ENCODE measurements at places on chromosomes 12 and 14.

DNA sequence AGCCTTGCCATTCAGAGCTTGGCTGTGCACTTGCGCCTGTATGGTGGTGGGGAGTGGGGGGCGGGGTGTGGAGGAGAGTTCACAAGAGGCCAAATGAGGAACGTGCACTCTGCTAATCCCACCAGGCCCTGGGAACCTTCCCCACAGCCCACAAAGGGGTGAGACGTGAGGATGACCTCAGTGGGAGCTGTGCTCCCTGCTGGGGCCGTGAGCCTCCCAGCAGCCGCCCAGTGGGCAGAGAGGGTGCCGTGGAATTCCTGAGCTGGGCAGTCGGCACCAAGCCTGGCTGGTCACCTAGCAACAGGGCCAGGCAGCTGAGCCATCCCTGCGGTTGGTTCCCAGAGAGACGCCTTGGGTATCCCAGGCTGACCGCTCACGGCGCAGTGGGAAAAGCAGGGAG lies 53.7 kb downstream of the CCNK start:
- no peak for DNase-seq

DNA sequence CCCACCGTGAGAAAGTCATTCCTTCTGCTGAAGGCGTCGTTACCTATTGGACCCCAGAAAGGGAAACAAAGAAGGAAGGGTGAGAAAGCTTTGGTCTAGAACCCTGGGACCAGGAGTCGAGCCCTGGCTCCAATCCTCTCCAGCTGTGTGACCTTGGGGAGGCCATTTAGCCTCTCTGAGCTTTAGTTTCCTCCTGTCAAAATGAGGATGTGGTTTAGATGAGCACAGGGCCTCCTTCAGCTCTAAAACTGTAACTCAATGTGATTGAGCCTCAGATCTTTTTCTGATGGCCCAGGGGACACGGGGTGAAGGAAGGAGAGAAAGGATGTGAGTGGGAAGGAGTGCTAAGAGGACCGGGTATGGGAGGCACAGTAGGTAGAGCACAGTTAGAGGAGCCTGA lies 7.7 kb downstream of the JDP2 start:
- no peak for DNase-seq

DNA sequence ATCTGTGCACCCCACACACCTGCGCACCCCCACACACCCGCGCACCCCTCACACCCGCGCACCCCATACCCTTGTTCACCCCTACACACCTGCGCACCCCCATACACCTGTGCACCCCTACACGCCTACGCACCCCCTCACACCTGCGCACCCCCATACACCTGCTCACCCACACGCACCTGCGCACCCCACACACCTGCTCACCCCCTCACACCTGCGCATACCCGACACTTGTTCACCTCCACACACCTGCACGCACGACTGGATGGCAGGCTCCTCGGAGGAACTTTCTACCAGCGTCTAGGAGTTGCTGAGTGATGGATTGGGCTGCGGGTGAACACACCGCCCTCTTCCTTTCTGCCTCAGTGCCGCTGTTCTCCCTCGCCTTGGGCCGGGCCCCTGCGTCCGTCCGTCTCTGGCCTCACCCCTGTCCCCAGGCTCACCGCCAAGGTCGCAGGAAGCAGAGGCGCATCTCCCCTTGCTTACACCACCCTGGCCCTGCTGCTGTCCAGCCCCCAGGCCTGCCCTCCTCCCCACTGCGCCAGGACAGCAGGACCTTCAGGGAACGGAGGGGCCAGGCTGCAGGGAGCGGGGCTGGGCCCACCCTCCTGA lies 20.7 kb upstream of the TMEM106C start:
- DNase-seq = no peak

- DNase-seq = no peak
Observed at GRCh38 chr12:77070382-77070781, 5.0 kb upstream of the E2F7 start.

DNA sequence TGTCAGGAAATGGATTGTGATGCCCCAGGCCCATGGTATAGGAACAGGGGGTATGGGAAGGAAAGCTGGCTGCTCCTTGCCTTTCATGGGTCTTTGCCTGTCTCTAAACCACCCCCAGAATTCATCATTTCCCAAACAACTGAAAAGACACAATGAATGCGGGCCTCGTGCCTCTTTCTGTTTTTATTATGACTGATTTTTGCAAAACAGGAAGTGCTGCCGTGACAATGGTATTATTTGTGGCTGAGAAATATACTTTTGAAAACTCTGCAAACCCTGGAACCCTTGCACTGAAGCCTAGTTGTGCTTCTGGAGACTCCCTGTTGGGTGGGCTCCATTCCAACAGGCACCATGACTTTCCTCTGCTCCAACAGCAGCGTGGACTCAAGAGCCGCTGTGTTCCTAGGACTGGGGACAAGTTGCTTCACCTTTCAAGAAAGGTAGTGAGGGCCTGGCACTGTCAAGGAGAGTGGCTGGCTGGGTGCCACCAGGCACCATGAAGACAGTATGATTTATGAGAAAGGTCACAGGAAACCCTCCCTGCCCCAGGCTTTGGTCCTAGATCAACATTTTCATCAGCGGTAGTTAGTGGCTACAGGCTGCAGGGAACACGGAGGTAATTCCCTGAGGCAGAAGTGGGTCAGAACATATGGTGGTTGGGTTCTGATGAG lies 4.8 kb upstream of the DGLUCY start:
- no peak for DNase-seq

- DNase-seq = no peak
Observed at GRCh38 chr14:94340533-94340932, 17.4 kb upstream of the SERPINA6 start.

DNA sequence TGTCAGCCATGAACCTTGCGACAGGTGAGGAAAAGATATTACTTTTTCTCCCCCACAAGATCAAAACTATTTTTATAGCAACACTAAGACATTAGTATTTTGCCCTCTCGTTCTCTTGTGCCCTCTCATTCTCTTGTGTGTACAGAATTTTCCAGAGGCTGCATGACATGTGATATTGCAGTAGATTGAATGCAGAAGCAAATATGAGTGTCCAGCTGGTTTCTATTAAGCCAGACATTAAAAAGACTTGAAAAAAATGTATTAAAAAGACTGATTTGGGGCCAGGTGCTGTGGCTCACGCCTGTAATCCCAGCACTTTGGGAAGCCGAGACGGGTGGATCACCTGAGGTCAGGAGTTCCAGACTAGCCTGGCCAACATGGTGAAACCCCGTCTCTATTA lies 63.7 kb upstream of the ZFP36L1 start:
- no peak for DNase-seq

DNA sequence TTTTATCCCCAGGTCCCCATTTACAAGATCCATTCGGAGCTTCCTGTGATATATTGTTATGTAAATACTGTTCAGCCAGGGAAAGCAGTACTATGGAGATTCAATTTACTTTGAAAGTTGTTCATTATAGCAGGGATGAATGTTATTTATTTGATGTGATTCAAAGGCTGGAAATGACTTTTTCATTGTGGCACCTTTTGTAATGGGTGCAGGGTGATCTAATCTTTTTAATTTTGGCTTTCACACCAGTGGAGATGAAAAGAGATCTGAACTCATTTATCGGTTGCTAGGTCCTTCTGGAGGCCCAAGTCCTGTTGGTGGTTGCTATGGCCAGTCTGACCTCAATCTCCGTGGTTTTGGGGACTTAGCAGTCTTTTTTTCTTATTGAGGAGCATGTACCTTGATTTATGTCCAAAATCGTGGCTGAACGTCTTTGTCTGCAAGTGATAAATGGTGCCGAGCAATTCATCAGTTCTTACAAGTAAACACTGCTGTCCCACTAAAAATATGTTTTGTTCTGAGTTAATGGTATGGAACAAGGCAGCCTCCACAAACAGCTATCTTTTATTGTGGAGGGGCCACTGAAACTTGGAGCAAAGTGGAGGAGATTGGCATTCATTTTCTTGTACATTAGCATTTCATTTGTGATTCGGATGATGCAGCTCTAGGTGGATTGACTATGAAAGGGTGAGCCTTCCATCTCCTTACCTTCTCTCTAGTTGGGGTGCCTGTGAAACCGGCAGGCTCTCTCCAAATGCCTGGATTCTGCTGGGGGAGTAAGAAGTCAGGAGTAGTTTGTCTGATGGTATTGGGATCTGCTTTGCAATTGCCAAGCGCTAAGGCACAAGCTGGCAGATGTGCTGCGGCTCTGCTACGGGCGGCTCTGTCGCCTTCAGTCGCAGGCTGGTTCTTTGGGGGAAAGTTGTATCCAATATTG lies 2.0 kb downstream of the RMST start:
- DNase-seq = no peak

- no peak for DNase-seq
Observed at GRCh38 chr12:9944391-9944790, 12.2 kb upstream of the CLEC2A start.

- no peak for DNase-seq
Observed at GRCh38 chr14:85291731-85292130, 238.2 kb upstream of the FLRT2 start.

GRCh38 chr12:26226629-26227360 lies 31.4 kb downstream of the SSPN start:
- DNase-seq = no peak

- DNase-seq = no peak
Observed at GRCh38 chr14:90556012-90556477, 159.2 kb downstream of the CALM1 start.

DNA sequence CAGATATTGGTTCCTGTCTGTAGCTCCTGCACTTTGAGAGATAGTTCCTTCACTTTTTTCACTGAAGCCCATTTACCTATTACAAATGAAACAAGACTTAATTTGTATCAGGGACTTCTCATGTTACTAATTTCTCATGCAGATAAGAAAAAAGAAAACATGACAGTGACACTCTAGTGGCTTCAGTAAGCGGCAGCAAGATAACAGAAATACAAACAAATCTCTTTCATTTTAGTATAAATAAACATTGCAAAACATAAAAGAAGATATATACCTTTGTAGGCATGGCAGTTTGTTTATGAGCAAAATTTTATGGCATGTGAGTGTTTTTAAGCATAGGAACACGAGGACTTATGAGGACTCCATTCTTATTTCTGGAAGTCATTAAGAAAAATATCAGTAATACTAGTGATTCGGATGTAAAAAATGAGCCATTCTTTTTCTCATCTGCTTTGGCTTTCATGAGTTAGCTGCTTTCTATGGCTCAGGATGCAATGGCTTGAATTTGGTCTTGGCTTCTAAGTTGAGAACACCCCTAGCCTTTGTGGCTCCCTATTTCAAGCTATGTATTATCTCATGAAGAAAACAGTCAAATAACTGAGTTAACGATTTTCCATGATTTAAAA lies 310.1 kb upstream of the RGS6 start:
- no peak for DNase-seq

GRCh38 chr12:1234073-1234472 lies 243.1 kb downstream of the ERC1 start:
- no peak for DNase-seq

DNA sequence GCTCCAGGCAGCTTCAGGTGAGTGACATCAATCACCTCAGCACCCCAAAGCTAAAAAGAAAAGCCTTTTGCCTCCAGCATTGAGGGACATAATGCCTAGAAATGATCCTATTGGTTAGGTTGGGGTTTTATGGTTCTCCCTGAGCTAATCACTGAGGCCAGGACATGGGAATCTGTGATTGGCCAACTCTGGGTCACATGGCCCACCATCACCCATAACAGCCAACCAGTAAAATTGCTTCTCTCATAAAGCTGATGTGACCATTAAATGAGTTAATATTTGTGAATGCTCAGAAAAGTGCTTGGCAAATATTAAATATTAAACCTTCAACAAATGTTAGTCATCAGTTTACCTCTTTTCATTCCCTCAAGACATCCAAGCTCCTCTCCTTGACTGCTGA lies 60.2 kb downstream of the TBX3 start:
- DNase-seq = no peak

DNA sequence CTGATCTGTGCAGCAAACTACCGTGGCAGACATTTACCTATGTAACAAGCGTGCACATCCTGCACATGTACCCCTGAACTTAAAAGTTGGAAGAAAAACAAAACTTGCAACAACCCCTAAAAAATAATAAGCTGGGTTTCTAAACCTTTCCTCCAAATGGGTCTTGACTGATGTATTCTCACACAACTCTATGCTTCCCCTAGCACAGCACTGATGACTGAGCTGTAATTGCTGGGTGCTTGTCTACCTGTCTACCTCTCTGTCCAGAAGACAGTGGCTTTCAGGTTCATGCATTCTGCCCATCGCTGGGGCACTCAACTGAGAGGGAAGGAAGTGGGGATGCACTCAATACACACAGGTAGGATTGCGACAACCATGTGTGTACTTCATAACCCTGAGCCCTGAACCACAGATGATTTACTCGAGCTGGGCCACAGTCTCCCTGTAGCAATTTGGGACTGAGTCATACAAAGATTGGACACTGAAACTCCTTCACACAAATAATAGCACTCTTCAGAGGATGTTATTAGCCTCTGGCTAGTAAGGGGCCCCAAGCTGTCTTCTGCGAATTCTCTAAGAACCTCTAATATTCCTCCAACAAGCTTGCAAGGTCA lies 44.8 kb upstream of the TMPO start:
- peak; percentile 53 for DNase-seq

DNA sequence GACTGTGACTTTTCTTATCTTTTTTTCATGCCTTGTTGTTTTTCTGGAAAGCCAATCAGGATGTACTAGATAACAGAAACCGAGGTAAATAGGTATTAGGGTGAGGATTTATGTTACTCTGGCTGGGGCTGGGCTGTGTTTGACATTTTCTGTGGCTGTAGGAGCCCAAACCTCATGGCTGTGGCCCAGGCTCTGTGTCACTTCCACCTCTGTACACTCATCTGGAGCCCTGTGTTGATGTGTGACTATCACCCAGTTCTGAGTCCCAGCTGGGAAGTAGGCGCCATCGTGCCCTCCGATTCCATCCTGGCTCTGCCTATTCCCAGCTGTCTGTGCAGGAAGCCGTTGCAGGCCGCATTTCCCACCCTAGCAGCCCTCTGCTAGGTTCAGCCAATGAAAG lies 1.6 kb upstream of the HHIPL1 start:
- no peak for DNase-seq

GRCh38 chr12:28082096-28082495 lies 108.2 kb upstream of the CCDC91 start:
- DNase-seq = no peak

GRCh38 chr14:43260056-43260455 lies 1247.0 kb downstream of the FSCB start:
- DNase-seq = no peak

GRCh38 chr12:98308141-98308540 lies 207.2 kb upstream of the TMPO start:
- no peak for DNase-seq

DNA sequence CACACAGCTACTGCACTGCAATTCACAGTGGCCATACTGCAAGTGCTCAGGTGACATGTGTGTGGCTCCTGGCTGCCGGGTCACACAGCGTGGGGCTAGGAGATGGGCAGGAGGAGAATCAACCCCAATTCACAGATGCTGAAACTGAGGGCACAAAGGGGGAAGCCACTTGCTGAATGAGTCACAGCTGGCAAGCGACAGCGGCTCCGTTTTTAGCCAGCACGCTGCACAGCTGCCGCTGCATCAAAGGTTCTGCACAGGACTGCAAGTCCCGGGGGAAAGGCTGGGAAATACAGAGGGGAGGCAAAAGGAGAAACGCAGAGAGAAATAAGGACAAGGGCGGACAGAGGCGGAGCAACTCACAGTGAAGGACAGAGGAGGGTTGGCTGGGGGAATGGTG lies 57.9 kb downstream of the KDM2B start:
- no peak for DNase-seq

- DNase-seq = no peak
Observed at GRCh38 chr12:21780786-21781185, 6.3 kb upstream of the KCNJ8 start.

Measured in NK-92 treated with Interleukin-12 subunit alpha and Interleukin-12 subunit beta, amount 100 ng/mL, for 24 hours (cell line).